ENCODE measurements at places on chromosomes 2 and 18.

- no peak for DNase-seq
Measured at GRCh38 chr2:40165509-40165844, 286.4 kb downstream of the SLC8A1 start.

DNA sequence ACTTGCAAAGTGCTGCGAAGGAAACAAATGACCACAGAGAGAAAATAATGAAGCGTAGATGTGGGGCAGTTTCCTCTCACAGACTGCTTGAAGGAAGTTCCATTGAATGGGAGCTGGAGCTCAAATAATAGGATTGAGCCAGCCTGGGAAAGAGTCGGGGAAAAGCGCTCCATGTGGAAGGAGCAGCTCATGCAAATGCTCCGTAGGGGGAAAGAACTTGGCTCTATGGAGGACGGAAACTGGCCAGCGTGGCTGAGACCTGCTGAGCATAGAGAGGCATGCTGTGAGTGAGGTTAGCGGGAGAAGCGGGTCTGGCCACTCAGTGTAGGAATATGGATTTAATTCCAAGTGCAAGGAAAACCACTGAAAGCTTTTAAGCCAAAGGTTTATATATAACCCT is 28.6 kb upstream of the VIT start:
- no peak for DNase-seq

DNA sequence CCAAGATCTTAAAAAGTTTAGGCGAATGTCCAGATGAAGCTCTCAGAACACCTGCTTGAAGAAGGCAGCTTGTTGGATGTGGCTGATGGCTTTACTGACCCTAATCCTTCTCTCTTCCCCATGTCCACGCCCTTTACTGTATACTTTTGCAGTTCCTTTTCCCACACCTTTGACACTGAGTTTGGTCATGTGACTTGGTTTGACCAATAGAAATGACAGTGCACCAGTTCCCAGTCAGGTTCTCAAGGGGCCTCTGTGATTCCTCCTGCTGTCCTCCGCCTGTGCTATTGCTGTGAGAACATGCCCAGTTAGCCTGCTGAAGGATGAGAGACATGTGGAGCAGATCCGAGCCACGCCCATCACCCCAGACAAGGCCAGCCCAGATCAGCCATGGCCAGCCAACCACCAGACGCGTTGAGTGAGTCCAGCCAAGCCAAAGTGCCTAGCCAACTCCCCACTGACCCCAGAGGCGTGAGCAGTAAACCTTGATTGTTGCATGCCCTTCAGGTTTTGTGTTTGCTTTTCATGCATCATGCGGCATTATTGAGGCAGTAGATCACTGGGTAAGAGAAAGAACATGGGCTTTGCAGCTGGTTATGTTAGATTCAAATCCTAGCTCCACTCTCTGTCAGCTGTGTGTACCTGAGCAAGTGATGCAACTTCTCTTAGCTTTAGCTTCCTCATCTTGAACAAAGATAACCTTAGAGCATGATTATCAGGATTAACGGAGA is 258.0 kb upstream of the SIX2 start:
- no peak for DNase-seq

DNA sequence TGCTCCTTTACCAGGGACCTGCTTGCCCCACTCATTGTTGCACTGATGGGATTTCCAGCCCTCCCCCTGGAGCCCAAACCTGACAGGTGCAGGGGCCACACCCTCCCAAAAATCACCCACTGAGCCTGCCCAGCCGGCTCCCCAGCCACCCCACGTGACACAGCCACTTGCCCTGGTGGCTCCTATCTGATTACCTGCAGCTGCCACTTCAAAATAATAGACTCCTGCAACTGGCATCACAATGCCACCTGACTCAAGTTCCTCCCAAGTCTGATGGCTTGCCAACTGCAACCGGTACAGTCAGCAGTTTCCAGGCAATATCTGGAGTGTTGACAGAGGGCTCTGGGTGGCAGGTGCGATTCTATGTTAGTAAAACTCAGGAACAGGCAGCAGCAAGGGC is 66.2 kb downstream of the CRACDL start:
- DNase-seq = peak; percentile 74

DNA sequence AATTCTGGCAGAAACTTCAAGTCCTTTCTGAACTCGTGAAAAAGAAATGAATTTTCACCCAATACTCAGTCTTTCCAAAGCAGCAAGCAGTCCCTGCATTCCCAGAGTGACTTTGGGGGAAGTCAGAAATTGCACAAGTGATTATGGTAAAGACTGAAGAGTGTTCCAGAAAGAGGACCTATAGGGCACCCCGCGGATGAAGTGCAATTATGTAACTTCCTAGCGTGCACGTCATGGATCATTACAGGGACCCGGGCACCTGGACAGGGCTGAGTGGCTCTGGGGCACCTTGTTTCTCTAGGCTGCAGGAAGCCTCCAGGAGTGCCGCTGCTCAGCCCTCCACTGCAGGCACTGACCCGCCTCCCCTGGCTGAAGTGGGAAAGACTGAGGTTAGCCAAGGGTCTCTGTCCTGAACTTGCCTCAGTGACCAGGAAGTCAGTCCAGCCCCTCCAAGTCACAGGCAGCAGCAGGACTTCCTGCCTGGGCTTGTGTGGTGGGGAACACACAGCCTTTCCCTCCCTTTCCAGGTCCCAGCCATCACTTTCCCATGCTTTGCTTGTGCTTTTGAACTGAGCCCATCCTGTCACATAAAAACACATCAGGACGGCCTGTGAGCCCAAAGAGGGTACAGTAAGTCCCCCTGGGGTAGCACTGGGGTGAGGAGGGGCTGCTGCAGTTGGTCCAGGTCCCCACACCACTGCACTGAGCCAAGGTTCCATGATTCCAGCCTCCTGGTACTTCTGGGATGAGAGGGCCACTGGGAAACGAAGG is 19.8 kb downstream of the TMEM185B start:
- no peak for DNase-seq

GRCh38 chr2:235510318-235510717 is 16.5 kb downstream of the AGAP1 start:
- no peak for DNase-seq

- DNase-seq = peak; percentile 94
Measured at GRCh38 chr2:43083710-43084698, 142.4 kb downstream of the ZFP36L2 start.

- no peak for DNase-seq
Measured at GRCh38 chr2:69639266-69639665, 4.3 kb downstream of the AAK1 start.

DNA sequence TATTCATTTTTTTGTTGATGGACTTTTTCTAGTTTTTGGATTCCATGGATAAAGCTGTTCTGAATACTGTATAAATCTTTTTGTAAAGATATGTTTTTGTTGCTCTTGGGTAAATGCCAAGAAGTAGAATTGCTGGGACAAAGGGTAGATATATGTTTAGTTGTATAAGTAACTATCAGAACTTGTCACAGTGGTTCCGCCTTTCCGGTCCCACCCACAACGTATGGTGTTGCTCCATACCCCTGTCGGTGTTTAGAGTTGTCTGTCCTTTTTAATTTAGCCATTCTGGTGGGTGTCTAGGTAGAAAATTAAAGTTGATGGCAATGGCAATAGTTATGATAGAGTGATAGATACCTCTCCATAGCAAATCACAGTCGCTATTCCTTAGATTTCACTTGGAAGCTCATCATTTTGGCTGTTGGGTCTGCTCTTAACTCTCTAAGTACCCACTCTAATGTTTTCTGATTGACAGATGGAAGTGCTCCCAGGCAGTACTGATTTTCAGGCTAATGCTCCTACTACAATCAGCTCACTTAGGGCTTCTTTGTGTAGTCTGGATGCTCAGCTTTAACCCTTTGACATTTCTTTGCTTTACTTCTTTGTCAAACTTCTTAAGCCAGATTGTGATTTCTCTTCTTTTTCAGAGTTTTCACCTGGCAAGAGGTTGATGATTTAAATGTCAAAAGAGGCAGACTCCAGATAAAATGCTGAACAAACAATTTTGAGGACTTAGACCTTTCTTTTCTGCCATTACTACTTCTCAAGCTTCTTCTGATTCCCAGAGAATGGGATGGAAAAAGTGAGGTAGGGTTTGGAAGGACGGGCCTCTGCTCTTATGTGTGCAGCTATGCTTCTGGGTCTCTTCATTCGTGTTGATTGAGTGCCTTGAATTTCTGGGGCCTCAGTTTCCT is 156.4 kb downstream of the AQP4 start:
- DNase-seq = no peak

GRCh38 chr2:42047488-42048298 is at the start of gene PKDCC:
Gene PKDCC (plus strand): TSS chr2:42048021. CDS start chr2:42048200, 179 bp downstream.
- peak; percentile 47 for DNase-seq

DNA sequence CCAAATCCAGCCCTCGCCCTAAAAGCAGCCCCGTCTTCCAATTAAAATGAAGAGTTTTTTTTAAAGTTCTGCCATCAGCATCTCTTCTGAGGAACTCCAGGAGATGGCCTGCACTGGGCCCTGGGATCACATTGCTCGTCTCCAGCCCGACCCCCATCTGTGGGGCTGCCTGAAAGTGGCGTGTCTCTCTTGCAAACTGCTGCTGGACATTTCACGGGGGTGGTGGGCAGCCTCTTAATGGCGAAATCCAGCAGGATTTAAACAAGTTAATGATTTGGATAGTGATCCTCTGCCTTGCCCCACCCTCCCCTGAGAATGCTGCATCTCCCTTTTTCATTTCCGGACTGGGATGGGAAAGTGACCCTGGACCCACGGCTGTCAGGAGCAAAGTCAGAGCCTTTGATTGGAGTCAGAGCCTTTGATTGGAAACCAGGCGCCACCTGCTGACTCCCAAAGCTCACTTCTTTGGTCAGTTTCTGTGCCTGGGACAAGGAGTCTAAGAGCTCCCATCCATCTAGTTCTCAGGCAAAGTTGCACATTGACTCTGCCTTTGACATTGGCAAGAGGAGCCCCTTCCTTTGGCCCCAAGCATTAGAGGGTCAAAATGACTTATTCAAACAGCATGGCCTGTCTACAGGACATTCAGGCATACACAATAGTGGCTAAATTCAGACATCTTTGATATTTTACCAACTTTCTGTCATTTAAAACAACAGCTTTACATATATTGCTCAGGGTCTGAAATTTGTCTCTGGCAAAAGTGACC is 155.2 kb downstream of the SH3BP4 start:
- DNase-seq = peak; percentile 75

DNA sequence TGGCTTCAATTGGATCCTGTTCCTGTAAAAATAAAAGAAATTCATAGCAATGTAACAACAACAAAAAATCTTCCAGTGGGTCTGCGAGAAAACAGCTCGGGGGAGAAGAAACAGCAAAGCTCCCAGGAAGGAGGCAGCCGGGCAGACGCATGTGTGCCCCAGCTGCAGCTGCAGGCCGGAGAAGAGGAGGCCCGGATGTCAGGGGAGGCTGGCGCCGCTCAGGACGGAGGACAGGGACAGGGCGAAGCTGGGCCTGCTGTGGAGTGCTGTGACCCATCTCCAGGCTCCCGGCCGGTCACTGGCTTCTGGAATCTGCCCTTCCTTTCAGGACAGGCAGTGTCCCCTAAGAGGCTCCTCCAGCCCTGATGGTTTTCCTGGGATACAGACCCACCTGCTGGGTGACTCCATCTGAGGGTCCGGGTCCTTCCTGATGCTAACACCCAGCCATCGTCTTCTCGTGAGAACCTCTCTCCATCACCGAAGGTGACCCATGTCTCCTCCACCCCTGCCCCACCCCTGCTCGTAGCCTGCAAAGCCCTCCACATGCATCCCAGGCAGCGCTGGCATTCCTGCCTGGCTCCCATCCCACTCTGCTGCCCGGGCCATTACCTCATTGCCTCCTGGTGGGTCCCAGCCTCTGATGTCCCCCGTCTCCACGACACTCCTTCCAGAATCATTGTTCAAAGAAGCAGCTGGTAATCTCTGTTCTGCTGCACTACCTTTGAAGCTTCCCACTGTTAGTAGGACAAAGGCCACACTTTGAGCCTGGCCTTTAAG is 145.4 kb upstream of the TWIST2 start:
- no peak for DNase-seq

DNA sequence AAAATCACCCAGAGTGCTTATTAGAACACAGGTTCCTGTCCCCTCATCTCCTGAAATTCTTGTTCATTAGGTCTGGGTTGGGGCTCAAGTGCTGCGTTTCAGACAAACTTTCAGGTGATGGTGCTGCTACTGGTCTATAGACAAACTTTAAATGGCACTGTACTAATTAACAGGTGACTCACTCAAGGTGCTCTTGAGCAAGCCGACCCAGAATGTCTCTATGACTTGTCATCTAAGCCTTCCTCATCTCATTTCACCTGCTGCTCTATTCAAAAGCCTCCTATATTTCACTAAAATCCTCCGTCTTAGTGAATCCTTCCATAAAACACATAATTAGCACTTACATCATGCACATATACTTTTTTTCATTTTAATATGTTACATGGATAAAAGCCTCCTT is 29.9 kb upstream of the STK39 start:
- peak; percentile 56 for DNase-seq

DNA sequence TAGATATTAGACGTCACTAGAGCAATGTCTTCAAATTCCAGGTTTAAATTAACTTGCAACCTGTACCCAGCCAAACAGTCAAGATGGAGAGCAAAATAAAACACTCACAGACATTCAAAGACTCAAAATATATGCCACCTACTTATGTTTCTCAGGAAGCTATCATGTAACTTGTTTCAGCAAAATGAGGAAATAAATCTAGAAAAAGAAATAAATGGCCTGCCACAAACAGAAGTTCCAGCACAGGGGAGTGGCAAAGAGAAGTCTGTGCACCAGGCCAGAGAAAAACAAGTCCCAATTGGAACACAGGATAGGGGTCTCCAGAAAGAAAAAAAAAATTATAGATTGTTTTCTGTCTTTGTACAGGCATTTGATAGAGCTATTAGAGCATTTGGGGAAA is 96.7 kb downstream of the LRP2 start:
- no peak for DNase-seq

DNA sequence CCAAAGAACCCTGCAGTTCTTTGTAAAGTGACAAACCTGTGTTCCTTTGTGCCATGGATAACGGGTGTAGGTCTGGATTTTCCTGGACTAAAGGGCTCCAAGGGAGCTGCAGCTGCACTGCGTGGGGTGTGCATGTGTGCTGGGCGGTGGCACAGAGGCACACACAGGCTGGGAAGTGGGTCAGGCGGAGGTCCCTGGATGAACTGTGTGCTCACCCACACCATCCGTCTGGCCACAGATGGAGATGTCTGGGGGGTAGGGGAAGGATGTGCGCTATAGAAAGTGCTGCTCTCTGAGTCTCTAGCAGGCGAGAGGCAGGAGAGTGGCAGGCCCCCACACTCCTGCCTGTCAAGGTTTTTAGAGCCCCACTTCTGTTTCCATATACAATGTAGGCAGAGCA is 137.2 kb downstream of the LOXHD1 start:
- no peak for DNase-seq

DNA sequence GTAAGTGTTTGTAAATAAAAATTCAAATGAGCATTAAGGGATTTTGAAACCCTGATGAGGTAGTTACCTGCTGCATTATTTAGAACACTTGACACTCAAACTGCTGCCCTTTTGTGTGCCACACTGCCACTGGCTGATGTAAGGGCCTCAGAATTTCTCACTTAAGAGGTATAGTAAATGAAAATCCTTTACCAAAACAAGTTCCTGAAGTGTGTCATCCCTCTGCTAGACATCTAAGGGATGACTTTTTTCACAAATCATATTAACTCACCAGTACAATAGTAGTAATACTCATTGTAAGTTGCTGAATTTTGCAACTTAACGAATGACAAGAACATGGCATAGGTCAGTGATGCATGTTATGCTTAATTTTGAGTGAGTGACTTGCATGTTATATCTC is 274.9 kb upstream of the UBE2E3 start:
- peak; percentile 66 for DNase-seq
